ENCODE measurements at places on chromosomes 12 and 14. TPM values are rescaled to one million over a fixed set of nuclear protein-coding genes. Genes with fewer than 3 reads are reported as not detected.

The FGF6 gene
- not detected for total RNA-seq

The LRRC43 gene
- 1.7 TPM for total RNA-seq

The AGAP2 gene
- total RNA-seq: 0.76 TPM

The E2F7 gene
- total RNA-seq: 3.5 TPM

The ARHGEF25 gene
- total RNA-seq: 9.0 TPM

The AKAP5 gene
- 7.8 TPM for total RNA-seq

The ACYP1 gene
- 7.1 TPM for total RNA-seq

The BCAT1 gene
- total RNA-seq: 72.8 TPM

The KRT83 gene
- total RNA-seq: not detected

The RGS6 gene
- 1.7 TPM for total RNA-seq

The ENDOU gene
- 0.30 TPM for total RNA-seq

The SLC7A7 gene
- total RNA-seq: 337 TPM

The CD163 gene
- 5.6 TPM for total RNA-seq

The LMO3 gene
- 22.5 TPM for total RNA-seq

The CLEC1B gene
- total RNA-seq: 0.20 TPM

The KRT78 gene
- total RNA-seq: not detected

The PRPH gene
- total RNA-seq: 1.1 TPM

The OTX2 gene
- not detected for total RNA-seq

The MMP14 gene
- total RNA-seq: 122 TPM

The SLCO1C1 gene
- 0.44 TPM for total RNA-seq

The GPR68 gene
- total RNA-seq: 0.44 TPM

The ASIC1 gene
- total RNA-seq: 3.1 TPM

The MAP3K9 gene
- total RNA-seq: 9.2 TPM

The OR6C75 gene
- total RNA-seq: not detected

The GLS2 gene
- total RNA-seq: 6.4 TPM

The HELB gene
- total RNA-seq: 4.6 TPM

The SLC5A8 gene
- total RNA-seq: not detected

The IRAK4 gene
- total RNA-seq: 15.9 TPM

The ACOT6 gene
- not detected for total RNA-seq

The ASCL1 gene
- total RNA-seq: 1.7 TPM

The STAC3 gene
- 0.23 TPM for total RNA-seq

The HPD gene
- 35.8 TPM for total RNA-seq

The DCN gene
- total RNA-seq: 1,996 TPM

The PAH gene
- total RNA-seq: 206 TPM

The C14orf180 gene
- total RNA-seq: 2.4 TPM

The SYNDIG1L gene
- not detected for total RNA-seq

The SPTLC2 gene
- 34.3 TPM for total RNA-seq

The FOXA1 gene
- total RNA-seq: 87.9 TPM

The NTS gene
- 18.9 TPM for total RNA-seq

The SOCS2 gene
- total RNA-seq: 26.2 TPM

The TCL1B gene
- total RNA-seq: 0.50 TPM

The PLEKHH1 gene
- total RNA-seq: 17.1 TPM

The POTEM gene
- not detected for total RNA-seq

The LRRC10 gene
- total RNA-seq: not detected

The TPCN1 gene
- total RNA-seq: 16.9 TPM

The HCAR3 gene
- 0.12 TPM for total RNA-seq

The TMEM116 gene
- 29.3 TPM for total RNA-seq

The LHX5 gene
- total RNA-seq: 0.10 TPM

The SLC17A8 gene
- total RNA-seq: 0.40 TPM

All from hepatocyte (in vitro differentiated cells).